ENCODE measurements at places on chromosomes 3 and 15.
A peak's percentile ranks its signal among the peaks of the same experiment; 100 is the strongest.

GRCh38 chr3:159882790-159883779 is 105.5 kb upstream of the IL12A start:
- no peak for DNase-seq

DNA sequence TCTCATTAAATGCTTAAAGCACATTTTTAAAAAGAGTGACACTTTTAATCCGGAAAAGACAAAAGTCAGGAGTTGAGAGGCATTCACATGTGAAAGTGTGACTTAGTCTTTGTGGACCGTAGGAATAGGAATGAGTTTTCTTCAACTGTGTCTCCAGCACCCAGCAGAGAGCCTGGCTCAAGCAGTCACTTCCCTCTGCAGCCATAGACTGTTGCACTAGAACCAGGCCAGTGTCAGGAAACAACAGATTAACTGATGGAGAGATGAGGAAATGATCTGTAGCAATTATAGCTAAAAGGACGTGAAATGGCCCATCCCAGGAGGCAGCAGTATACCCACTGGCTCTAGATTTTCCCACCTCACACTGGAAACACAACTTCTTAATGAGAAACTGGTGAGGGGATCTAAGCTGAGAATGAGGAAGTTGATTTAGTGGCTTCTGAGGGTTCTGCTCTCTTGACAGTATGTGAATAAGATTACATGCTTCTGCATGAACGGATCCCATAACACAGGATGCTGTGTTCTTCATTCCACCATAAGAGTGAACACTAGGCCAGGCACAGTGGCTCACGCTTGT is 19.8 kb downstream of the CFAP92 start:
- no peak for DNase-seq

DNA sequence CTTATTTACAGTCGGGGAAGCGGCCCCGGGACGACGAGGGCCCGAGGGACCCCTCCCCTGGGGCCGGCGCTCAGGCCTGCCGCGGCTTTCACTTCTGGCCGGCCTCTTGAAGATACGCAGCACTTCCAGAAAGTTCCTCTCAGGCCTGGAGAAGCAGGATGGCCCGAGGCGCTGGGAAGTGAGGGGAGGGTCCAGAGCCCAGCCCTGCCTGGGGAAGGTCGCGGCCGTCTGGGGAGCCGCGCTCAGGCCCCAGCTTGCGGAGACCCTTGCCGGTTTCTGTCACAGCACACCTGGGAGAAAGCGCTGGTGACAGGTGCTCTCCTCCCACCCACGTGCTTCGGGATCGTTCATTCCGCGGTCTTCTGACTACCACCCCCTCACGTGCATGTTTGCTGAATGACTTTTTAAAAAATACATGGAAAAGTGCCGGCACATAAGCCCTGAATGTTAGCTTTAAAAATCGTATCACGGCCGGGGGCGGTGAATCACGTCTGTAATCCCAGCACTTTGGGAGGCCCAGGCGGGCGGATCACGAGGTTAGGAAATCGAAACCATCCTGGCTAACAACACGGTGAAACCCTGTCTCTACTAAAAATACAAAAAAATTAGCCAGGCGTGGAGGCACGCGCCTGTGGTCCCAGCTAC is 727 bp upstream of the TM2D3 start:
- no peak for DNase-seq

GRCh38 chr15:47870956-47871625 is 153.8 kb downstream of the SEMA6D start:
- DNase-seq, result no peak

DNA sequence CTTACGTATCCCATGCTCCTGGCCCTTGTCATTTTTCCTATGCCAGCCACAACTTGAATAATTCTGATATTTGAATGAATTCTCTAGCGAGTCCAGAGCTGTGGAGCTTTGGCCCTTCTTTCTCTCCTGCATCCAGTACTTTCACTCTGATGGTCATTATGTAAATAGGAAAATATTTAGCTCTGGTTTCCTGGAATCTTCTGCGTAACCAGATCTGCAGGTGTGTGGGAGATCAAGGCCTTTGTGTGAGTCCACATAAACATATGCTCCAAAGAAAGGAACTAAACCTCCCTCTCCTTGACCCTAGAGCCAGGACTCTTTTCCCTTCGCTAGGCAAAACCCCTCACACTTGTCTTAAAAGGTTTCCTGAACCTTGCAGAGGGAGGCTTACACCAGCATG is 132.5 kb upstream of the THBS1 start:
- no peak for DNase-seq

- DNase-seq, result no peak
Measured at GRCh38 chr15:90075420-90076289, 26.6 kb downstream of the IDH2 start.

GRCh38 chr3:36011791-36012190 is 368.5 kb upstream of the STAC start:
- no peak for DNase-seq

DNA sequence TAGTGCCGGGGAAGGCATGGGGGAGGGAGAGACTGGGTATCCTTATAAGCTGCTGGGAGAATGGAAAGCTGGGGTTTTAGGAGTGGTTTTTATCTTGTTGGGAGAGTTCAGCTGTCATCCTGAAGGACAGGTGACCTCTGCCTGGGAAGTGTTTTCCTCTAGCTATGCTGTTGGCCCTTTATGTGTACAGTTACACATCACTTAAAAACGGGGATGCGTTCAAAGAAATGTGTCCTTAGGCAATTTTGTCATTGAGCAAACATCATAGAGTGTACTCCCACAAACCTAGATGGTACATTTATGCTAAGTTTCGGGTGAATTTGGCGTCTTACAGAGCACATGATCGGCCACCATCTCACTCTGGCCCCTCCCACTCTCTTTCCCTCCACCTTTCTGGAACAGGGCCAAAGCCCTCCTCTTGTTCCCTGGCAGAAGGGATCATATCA is 164.3 kb upstream of the NUDT16 start:
- DNase-seq, result no peak

DNA sequence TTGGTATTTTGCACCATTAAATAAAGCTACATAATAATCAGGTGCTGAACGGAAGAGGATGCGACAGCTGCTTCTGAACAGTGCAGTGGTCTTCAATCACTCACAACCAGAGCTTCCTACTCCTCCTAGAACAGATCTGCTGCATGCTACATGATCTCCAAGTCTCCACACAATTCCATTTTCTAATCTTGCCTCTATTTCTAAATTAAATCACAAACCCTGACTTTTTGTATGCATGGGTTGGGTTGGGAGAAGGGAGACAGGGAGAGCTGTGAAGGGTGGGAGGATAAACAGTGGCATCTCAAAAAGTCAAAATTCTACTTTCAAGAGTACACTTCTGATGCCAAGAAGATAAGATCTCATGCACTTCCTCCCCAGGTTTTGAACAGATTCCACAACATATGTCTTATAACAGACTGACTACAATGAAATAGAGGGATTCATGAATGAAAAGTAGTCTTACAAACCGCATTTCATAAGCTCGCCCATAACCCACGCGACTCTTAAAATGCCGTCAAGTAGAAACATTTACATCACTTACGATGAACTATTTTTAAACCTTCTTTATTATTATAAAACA is 57.2 kb downstream of the CHSY1 start:
- DNase-seq, result no peak

DNA sequence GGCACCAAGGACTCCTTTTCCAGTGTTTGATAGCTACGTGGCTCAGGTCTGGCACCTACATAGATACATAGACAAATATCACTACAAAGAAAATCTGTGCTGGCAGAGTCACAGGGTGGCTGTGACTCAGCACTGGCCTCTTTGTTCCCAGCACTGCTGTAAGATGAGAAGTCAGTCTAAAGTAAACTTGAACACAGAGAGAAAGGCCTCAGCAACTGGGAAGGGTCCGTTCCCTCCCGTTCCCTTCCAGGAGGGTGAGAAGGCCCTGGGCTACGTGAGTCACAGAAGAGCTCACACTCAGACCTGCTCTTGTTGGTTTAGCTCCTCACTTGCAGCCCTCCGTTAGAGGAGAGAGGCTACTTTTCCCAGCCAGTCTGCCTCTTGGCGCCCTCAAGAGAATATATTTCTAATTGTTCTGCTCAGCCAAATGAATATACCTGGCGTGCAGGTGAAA is 23.1 kb downstream of the ANXA2 start:
- no peak for DNase-seq

DNA sequence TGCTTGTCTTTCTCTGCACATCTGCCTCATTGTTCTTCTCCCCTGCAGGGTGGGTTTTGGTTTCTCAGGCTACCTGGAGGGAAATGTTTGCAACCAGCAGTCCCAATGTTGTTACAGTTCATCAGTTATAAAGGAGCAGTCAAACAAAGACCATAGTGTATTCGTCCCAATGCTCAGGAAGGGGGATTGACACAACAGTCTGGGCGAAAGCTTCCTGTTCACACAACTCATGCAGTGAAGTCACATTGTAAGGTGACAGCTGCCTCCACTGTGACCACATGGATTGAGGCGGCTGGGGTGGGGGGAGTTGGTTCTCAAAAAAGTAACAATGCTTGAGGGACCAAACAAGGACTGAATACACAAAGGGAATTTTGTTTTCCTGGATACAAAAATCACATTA is 28.8 kb upstream of the TF start:
- no peak for DNase-seq

GRCh38 chr3:14598143-14598569 is 53.4 kb upstream of the CCDC174 start:
- DNase-seq, result no peak

GRCh38 chr15:64740311-64741170 is 34.8 kb downstream of the RBPMS2 start:
- no peak for DNase-seq

DNA sequence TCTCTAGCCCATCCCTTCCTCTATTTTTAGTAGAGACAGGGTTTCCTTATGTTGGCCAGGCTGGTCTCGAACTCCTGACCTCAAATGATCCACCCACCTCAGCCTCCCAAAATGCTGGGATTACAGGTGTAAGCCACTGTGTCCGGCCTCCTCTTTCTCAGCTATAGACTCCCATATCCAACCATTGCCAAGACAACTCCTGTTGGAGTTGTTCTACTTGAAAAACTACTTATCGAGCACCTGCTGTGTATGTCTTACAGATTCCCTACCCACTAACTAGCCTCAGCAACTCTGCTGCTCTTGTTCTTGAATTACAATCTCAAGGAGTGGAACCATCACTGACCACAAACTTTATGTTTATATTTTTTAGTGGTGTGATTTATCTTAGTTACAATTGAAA is 186.6 kb downstream of the SLC9A9 start:
- no peak for DNase-seq

DNA sequence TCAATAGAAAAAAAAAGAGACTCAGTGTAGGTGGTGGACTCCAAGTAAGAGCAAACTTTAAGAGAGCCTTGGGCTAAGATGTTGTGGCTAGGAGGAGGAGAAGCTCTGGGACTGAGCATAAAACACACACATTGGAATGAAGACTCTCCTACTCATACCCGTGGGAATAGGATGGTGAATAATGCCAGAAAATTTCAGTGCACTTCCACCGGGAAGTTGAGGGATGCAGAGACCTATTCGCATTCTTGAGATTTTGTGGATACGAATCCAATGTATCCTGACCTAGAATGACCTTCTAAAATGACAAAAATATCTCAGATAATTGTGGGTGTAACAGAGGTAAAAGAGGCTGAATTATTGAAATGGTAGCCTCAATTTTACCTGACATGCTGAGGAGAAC is 388.7 kb upstream of the SGO1 start:
- DNase-seq, result no peak

DNA sequence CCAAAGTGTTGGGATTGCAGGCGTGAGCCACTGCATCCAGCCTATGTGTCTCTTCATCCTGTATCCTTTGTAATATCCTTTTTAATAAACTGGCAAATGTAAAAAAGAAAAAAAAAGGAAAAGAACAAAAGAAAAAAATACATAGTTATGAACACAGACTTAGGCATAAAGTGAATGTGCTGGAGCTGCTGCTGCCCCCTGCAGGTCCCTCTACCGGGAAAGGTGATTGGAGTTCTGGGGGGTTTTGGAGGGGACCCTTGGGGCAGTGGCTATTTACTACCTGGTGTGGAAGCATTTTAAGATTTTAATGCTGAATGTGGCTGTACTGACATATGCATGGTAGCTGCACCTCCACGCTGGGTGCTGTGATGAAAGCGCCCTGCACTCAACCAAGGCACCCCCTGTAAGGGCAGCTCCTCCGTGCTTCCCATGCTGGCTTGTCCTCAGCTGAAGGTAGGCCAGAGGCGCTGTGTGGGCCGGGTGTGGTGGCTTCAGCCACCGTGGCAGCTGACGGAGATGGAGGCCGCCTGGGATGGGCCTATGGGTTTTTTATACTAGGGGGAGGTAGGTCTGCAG is 49.9 kb downstream of the RPLP1 start:
- DNase-seq, result no peak

GRCh38 chr15:94670438-94671034 is 439.2 kb downstream of the MCTP2 start:
- peak; percentile 2 for DNase-seq

- DNase-seq, result no peak
Measured at GRCh38 chr15:88241060-88241459, 15.5 kb downstream of the NTRK3 start.

DNA sequence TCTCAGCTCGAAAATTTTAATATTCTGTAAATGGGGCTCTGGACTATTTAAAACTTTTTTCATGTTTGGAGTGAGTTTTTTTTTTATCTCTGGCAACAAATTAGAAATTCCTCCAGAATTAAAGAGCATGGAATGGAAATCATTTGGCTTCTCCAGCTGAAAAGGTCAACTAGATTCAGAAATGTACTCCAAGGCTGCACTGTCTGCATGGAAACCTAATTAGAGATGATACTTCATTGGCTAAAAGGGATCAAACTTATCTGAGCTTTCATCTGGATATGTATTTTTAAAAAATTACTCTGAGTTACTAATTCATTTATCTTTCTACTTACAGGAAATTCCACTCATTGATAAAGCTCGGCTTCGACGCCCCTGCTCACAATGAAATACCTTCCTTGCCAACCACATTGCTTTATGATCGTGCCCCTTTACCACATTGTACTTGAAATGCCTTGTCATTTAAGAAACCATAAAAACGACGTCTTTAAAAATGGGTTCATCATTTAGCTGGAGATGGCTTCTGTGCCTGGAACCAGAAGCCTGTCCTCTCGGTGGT is 285.5 kb upstream of the ICE2 start:
- DNase-seq, result no peak

- DNase-seq, result no peak
Measured at GRCh38 chr3:54619531-54619930, 308.3 kb downstream of the LRTM1 start.

GRCh38 chr15:71807691-71808091 is 2.7 kb upstream of the NR2E3 start:
- no peak for DNase-seq

- DNase-seq, result no peak
Measured at GRCh38 chr15:65598468-65598867, 12.5 kb downstream of the INTS14 start.

DNA sequence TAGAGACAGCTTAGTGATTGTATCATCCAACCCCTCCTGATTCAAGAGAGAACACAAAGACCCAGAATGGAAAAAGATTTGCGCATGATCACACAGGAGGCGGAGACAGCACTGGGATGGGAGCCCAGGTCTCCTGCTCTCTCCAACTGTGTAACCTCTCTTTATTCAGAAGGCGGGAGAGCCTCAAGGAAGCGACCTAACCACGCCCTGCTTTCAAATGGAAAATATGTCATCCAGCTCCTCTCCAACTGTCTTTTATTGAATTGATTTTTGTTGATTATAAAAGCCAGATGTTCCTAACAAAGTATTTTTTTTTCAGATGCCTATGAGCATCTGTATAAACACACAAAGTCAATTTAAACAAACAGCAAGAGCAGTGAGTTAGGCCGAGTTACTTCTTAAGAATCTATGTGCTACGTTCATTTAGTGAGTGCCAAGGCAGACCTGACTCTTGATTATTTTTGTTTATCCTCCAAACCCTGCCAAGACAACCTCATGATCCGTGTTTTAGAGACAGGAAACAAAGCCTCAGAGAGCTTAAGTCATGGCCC is 74.5 kb downstream of the BFSP2 start:
- no peak for DNase-seq

- no peak for DNase-seq
Measured at GRCh38 chr15:91368611-91369010, 268.6 kb downstream of the SV2B start.
